ENCODE measurements at places on chromosomes 1 and 21.
A peak's percentile ranks its signal among the peaks of the same experiment; 100 is the strongest.

DNA sequence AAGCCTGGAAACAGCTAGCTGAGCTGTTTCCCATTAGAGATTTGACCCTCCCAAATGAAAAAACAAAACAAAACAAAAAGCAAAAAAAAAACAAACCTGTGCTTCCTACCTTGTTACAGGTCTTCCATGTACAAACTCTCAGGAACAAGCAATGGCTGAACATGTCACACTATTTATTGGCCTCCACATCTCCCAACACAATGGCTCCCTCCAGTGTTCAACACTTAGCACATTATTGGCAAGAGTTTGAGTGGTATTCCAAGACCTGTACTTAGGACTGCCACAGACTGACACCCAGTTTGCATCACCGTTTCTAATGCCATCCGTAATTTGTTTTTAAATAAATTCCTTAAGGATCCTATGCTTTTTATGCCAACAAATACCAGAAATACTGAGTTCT, 195.0 kb upstream of the OLFM3 start:
- no peak overlapping the region for H3K27ac ChIP-seq
- no peaks in the 10 kb centered on the region for H3K36me3 ChIP-seq
- no peaks in the 10 kb centered on the region for H3K27me3 ChIP-seq

GRCh38 chr1:117708323-117709248, 102.7 kb downstream of the TENT5C start:
- no peaks in the 10 kb centered on the region for H3K36me3 ChIP-seq
- no peaks in the 10 kb centered on the region for H3K4me1 ChIP-seq
- no peak overlapping the region for H3K27ac ChIP-seq
- H3K27me3 ChIP-seq, result no peaks in the 10 kb centered on the region

DNA sequence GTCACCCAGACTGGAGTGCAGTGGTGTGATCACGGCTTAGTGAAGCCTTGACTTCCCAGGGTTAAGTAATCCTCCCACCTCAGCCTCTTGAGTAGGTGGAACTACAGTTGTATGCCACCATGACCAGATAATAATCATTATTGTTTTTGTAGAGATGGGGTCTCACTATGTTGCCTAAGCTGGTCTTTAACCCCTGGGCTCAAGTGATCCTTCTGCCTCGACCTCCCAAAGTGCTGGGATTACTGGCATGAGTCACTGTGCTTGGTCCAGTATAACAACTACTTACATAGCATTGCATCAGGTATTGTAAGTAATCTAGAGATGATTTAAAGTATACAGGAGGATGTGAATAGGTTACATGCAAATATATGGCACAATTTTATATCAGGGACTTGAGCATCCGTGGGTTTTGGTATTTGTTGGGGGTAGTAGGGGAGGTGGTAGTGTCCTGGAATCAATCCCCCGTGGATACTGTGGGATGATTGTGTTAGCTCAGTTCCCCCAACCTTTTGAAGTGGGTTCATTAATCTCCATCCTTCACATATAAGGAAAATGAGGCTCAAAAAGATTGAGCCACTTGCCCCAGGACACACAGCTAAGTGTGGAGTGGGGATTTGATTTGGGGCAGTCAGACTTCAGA, 61.4 kb upstream of the CNIH3 start:
- no peaks in the 10 kb centered on the region for H3K36me3 ChIP-seq
- H3K4me3 ChIP-seq, result no peak overlapping the region
- DNase-seq, result no peak
- H3K4me1 ChIP-seq, result peaks cover 4% of the 10 kb centered on the region
- no peaks in the 10 kb centered on the region for H3K27me3 ChIP-seq

- no peak overlapping the region for H3K27ac ChIP-seq
- no peaks in the 10 kb centered on the region for H3K4me1 ChIP-seq
- no peaks in the 10 kb centered on the region for H3K27me3 ChIP-seq
- H3K36me3 ChIP-seq, result no peaks in the 10 kb centered on the region
- no peak overlapping the region for H3K4me3 ChIP-seq
Measured at GRCh38 chr1:158833264-158833663, 2.1 kb downstream of the MNDA start.

DNA sequence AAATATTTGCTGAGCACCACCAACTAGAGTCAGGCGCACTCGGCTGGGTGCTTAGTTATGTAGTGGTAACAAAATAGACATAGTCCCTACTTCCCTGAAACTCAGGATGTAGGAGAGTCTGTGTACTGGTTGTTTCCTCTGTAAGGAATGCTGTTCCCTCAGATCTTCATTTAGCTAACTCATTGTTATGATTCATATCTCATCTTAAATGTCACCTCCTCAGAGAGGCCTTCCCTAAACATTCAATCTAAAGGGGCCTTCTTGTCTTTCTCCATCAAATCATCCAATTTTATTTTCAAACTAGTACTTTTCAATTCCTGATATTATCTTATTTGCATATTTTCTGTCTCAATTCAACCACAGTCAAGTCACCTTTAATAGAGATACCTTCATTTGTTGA, 132.9 kb downstream of the PIK3R3 start:
- H3K27ac ChIP-seq, result no peak overlapping the region
- no peak for DNase-seq
- H3K27me3 ChIP-seq, result no peaks in the 10 kb centered on the region
- no peaks in the 10 kb centered on the region for H3K4me1 ChIP-seq
- H3K36me3 ChIP-seq, result peaks cover 31% of the 10 kb centered on the region

DNA sequence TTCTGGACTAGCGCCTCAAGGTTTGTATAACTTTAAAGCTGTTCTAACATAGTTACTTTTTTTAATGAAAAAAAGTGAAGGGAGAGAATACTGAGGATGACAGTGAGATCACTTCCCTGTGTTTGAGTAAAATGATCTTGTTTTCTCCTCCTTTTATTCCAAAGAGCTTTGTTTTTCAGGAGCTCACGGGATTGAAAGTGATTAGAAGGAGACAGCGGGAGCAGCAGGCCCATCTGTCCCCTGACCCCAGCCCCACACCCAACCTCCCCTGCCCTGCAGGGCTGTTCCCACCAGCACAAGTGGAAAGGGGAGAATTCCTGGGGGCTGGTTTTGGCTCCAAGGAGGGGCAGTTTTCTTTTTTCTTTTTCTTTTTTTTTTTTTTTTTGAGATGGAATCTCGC, 2.1 kb upstream of the DNMT3L start:
- no peak for DNase-seq
- H3K4me3 ChIP-seq, result no peak overlapping the region
- H3K36me3 ChIP-seq, result no peaks in the 10 kb centered on the region
- no peaks in the 10 kb centered on the region for H3K27me3 ChIP-seq
- no peak overlapping the region for H3K27ac ChIP-seq

- no peak for DNase-seq
- H3K4me3 ChIP-seq, result no peak overlapping the region
- H3K4me1 ChIP-seq, result no peaks in the 10 kb centered on the region
- H3K36me3 ChIP-seq, result no peaks in the 10 kb centered on the region
Measured at GRCh38 chr1:16175610-16176553, 20.0 kb upstream of the EPHA2 start.

- H3K4me3 ChIP-seq, result no peak overlapping the region
- H3K36me3 ChIP-seq, result no peaks in the 10 kb centered on the region
- no peak for DNase-seq
- no peak overlapping the region for H3K27ac ChIP-seq
- H3K4me1 ChIP-seq, result no peaks in the 10 kb centered on the region
Measured at GRCh38 chr1:178651742-178652141, 73.3 kb upstream of the RALGPS2 start.

GRCh38 chr1:8629241-8630091, 188.0 kb downstream of the RERE start:
- DNase-seq, result no peak
- H3K4me1 ChIP-seq, result no peaks in the 10 kb centered on the region
- no peak overlapping the region for H3K27ac ChIP-seq
- no peaks in the 10 kb centered on the region for H3K27me3 ChIP-seq
- no peak overlapping the region for H3K4me3 ChIP-seq

- no peak overlapping the region for H3K27ac ChIP-seq
- no peak for DNase-seq
- no peak overlapping the region for H3K4me3 ChIP-seq
- peaks cover 5% of the 10 kb centered on the region for H3K27me3 ChIP-seq
- H3K4me1 ChIP-seq, result no peaks in the 10 kb centered on the region
- H3K36me3 ChIP-seq, result no peaks in the 10 kb centered on the region
Measured at GRCh38 chr1:153292740-153293479, 19.8 kb downstream of the PGLYRP3 start.

DNA sequence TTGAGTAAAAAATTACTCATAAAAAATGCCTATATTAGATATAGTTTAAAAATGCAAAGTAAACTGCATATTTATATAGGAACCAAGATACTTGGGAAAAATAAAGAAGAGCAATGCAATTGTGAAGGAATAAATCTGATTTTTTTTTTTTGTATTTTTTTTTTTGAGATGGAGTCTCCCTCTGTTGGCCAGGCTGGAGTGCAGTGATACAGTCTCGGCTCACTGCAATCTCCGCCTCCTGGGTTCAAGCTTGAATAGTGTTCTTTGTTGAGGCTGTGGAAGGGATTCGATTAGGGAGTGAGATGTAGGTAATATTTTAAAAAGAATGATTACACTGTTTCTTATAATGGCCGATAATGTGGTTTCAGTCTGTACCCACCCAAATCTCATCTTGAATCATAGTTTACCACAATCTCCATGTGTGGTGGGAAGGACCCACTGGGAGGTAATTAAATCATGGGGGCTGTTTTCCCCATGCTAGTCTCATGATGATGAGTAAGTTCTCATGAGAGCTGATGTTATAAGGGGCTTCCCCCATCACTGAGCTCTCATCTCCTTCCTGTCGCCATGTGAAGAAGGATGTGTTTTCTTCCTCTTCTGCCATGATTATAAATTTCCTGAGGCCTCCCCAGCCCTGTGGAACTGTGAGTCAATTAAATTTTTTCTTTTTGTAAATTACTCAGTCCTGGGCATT, 1765.9 kb downstream of the PLA2G4A start:
- no peak overlapping the region for H3K4me3 ChIP-seq
- H3K27me3 ChIP-seq, result no peaks in the 10 kb centered on the region
- DNase-seq, result no peak
- no peaks in the 10 kb centered on the region for H3K4me1 ChIP-seq
- no peaks in the 10 kb centered on the region for H3K36me3 ChIP-seq
- no peak overlapping the region for H3K27ac ChIP-seq

- H3K4me3 ChIP-seq, result no peak overlapping the region
- no peaks in the 10 kb centered on the region for H3K4me1 ChIP-seq
- DNase-seq, result no peak
- no peaks in the 10 kb centered on the region for H3K27me3 ChIP-seq
Measured at GRCh38 chr1:217542837-217543236, 88.1 kb downstream of the GPATCH2 start.

GRCh38 chr1:117976381-117976780, 46.8 kb downstream of the WDR3 start:
- no peak overlapping the region for H3K27ac ChIP-seq
- no peak for DNase-seq
- no peaks in the 10 kb centered on the region for H3K4me1 ChIP-seq
- no peak overlapping the region for H3K4me3 ChIP-seq

DNA sequence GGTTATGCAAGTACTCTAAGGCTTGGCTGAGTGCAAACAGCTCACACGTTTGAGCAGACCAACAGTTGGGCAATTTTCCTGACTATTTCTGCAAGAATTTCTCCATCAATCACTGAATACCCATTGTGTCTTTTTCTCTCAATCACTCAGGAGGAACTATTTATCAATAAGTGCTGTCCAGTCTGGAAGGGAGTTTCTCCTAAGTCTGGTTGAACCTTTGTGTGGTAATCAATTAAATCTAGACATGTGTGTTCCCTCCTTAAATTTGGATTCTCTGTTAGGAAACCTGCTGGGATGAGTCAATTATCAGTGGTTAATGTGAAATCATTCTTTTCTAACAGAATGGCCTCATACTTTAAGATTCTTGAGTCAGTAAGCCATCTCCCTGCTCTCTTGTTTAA, 6.8 kb upstream of the AADACL3 start:
- H3K4me1 ChIP-seq, result no peaks in the 10 kb centered on the region
- no peak for DNase-seq
- H3K36me3 ChIP-seq, result no peaks in the 10 kb centered on the region
- peaks cover 11% of the 10 kb centered on the region for H3K27me3 ChIP-seq
- H3K4me3 ChIP-seq, result no peak overlapping the region

- no peaks in the 10 kb centered on the region for H3K4me1 ChIP-seq
- no peak overlapping the region for H3K27ac ChIP-seq
- H3K36me3 ChIP-seq, result no peaks in the 10 kb centered on the region
- no peaks in the 10 kb centered on the region for H3K27me3 ChIP-seq
- H3K4me3 ChIP-seq, result no peak overlapping the region
Measured at GRCh38 chr21:41647806-41648561, 118.9 kb downstream of the RIPK4 start.

- H3K4me1 ChIP-seq, result no peaks in the 10 kb centered on the region
- H3K36me3 ChIP-seq, result no peaks in the 10 kb centered on the region
Measured at GRCh38 chr1:11873395-11874257, 14.9 kb upstream of the NPPB start.

DNA sequence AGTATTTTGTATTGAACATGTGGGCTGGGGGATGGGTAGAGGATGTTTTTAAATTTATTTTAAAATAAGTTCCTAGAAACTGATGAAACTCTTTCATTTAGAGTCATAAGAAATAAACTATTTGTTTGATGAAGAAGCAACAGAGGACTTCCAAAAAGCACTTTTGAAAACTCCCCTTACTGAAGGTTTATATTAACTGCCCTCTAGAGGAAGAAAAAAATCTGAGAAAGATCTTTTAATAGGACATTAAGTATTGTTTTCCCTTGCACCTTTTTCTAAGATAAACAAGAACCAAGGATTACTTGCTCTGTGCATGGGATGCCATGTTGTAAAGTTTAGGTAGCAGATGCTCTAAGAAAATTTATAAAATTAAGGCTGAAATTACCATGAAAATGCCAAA, 14.1 kb downstream of the DISP1 start:
- H3K27me3 ChIP-seq, result no peaks in the 10 kb centered on the region
- no peak for DNase-seq
- no peak overlapping the region for H3K4me3 ChIP-seq
- H3K27ac ChIP-seq, result no peak overlapping the region
- H3K4me1 ChIP-seq, result no peaks in the 10 kb centered on the region

DNA sequence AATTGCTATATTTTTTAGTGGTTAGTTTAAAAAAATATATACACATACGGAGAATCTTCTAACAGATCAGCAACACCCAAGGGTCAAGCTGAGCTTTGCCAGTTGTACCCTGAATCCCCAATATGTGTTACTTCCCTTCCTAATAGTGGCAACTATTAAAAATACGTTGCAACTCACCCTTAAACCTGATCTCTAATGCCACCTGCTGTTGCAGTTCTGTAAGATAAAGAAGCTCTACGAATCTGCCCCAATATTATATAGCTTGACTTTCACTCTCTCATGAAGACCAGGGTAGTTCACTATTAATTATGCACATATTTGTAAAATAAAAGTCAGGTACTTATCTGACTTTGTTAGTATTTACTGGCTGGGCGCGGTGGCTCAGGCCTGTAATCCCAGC, 58.4 kb downstream of the ASH1L start:
- no peak overlapping the region for H3K4me3 ChIP-seq
- H3K27me3 ChIP-seq, result no peaks in the 10 kb centered on the region
- DNase-seq, result no peak
- H3K36me3 ChIP-seq, result no peaks in the 10 kb centered on the region
- peaks cover 3% of the 10 kb centered on the region for H3K4me1 ChIP-seq

DNA sequence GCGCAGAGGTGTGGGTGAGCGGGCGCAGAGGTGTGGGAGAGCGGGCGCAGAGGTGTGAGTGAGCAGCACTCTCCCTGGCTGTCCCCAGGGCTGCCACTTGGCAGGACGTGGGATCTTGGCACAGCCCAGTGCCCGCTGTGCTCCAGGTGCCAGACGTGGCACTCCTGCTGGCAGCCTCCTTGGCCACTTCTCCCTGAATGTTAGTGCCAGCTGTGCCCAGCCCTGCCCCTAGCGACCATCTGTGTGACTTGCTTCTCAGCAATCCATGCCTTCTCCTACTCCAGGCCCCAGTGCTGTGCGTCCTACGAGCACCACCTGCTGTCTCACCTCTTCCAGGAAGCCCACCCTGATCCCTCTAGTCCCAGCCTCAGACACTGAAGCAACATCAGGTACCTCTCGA, 30.5 kb downstream of the KRTAP10-1 start:
- H3K36me3 ChIP-seq, result no peaks in the 10 kb centered on the region
- H3K27me3 ChIP-seq, result no peaks in the 10 kb centered on the region
- DNase-seq, result peak; percentile 35
- H3K27ac ChIP-seq, result no peak overlapping the region

Data from DND-41 (cell line).